ENCODE measurements at places on chromosomes 2 and 18.

DNA sequence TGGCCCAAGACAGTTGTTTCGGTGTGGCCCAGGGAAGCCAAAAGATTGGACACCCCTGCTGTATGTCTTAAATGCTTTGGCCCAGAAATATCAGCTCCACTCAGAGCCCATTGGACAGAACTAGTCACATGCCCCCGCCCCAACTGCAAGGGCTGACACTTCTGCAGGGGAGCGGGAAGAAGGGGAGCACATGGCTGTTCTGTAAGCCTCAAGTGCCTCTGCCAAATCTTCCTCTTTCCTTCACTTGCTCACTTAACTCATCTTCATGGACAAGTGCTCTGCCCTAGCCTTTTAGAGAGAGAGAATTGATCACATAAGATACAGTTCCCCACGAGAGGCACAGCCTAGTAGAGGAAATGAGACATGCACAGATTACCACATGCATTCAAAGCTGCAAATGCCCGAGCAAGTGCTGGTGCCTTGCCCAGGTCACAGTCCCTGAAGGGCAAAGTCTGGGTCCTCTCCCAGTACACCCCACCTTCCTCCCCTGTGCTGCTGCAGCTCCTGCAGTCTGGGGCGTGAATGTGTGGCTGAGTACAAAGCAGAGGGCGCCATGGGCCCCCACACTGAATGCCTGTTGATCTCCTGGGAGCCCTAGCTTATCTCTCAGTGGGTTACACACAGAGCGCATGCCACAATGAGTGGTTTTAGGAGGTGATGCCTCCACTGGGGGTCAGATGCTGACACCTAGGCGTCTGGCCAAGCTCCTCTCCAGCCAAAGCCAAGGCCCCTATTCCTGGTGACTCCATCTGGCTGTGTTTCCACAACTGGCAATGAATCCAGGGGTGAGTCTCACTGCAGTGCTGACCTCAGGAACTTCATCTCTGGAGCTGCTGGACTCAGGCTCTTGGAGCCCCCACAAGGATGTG, 135.3 kb downstream of the CTIF start:
- no peak for DNase-seq

DNA sequence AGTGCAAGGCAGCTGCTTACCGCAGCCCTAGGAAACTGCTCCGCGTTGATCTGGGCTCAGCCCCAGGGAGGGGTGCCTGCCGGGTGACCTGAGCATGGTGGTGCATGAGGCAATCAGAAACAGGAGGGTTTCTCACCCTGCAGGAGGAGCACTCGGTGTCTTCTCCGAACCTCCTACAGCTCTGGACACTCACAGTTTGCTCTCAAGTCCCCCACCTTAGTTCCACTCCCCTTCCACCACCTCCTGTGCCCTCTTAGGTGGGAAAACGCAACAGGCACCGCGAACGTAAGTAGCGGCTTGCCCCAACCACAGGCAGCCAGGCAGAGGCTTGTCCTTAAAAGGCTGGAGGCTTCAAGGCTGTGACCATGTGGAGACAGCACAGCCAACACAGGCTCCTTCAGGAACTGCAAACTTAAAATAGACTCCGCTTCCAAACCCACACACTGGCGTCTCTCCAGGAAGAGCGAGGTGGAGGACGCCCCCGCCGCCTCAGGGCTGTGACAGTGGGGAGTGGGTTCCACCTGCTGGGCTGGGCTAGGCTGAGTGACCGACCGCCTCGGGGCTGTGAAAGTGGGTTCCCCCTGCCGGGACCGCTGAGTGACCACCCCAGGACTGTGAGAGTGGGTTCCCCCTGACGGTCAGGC, 71.6 kb downstream of the NDUFA10 start:
- no peak for DNase-seq

- no peak for DNase-seq
Observed at GRCh38 chr2:160022162-160022561, 40.3 kb downstream of the PLA2R1 start.

- DNase-seq = no peak
Observed at GRCh38 chr2:53442783-53443182, 324.8 kb upstream of the CHAC2 start.

DNA sequence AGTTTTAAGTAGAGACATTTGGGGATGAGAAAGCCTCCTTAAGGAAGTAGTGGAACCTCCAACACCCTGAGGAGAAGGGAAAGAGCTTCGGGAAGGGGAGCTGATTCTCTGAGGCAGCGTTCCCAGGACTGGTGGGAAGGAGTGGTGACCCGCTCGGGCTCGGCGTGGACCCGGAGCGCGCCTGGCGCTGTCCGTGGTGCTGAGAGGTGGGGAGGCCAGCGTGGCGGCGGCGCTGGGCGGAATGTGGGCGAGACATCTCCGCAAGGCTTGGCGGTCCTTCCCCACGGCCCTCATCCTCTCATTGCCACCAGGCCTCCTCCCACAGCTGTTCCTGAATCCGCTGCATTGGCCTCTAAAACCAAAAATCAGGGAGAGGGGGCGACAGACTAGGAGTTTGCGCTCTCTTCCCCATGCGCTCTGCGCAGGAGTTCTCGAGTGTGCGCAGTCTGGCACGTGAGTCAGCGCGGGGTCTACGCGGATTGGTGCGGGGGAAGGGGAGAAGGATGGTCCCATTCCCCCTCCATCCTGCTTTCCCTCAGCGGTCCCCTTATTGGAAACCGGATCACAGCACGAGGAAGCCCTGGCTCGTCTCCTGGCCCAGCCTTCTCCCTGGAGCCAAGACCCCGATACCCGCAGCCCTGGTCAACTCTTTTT, 857 bp downstream of the RESP18 start:
- peak; percentile 80 for DNase-seq

- DNase-seq = no peak
Observed at GRCh38 chr2:226524381-226524843, 275.2 kb downstream of the IRS1 start.
